ENCODE measurements at places on chromosomes 6 and 20. TPM values are rescaled to one million over a fixed set of nuclear protein-coding genes. Genes with fewer than 3 reads are reported as not detected.

Gene RRAGD
- polyA plus RNA-seq: 109 TPM

Gene LEMD2
- polyA plus RNA-seq: 41.9 TPM

Gene IRAK1BP1
- polyA plus RNA-seq: 4.0 TPM

Gene TCF15
- 4.1 TPM for polyA plus RNA-seq

Gene ACTL10
- polyA plus RNA-seq: 0.22 TPM

Gene UNC5CL
- 5.3 TPM for polyA plus RNA-seq

Gene TCP1
- 207 TPM for polyA plus RNA-seq

Gene OR2H1
- 0.14 TPM for polyA plus RNA-seq

Gene SNX9
- polyA plus RNA-seq: 27.2 TPM

Gene STK38
- 27.6 TPM for polyA plus RNA-seq

Gene PHACTR3
- 14.6 TPM for polyA plus RNA-seq

Measured in muscle of leg (tissue), 16 donors.